ENCODE measurements at places on chromosomes 2 and 18.

- DNase-seq: no peak
Observed at GRCh38 chr2:183014005-183014404, 24.3 kb downstream of the NCKAP1 start.

- DNase-seq: no peak
Observed at GRCh38 chr2:124122340-124122739, 97.3 kb downstream of the CNTNAP5 start.

DNA sequence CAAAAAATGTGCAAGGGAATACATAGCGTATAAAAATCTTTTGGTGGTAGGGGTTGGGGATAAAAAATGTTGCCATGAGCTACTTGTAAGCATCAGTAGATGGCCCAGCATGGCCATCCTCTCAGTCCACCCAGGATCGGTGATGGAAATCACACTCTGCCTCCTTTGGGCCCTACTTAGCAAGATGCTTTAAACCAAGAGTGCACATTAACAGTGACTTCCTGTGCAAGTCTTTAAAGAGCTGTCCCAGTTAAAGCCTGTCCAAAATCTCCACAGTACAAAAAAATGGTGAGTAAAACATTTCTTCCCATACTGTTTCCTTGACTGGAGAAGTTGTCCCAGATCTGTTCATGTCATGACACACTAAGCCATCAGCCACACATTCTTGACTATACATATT lies 18.0 kb downstream of the ANKRD44 start:
- no peak for DNase-seq

- DNase-seq: no peak
Observed at GRCh38 chr2:185793532-185794345, 55.1 kb downstream of the FSIP2 start.

GRCh38 chr2:96870626-96871255 lies 861 bp upstream of the SEMA4C start:
- DNase-seq: no peak

DNA sequence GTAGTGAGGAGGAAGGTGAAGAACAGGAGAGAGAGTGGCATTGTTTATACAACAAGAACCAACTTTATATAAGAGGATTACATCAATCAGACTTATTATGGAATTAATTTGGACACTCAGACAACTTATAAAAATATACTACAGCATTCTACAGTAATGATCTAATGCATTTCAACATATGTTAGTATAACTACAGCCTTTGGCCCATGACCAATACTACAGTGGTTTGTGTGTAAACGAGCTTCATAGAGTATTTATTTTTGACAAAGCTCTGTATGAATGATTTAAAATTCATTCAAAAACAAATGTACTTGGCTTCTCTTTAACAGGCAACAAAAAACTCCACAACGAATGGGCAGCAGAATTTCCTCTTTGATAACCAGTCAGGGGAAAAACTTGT lies 72.8 kb downstream of the ZNF521 start:
- no peak for DNase-seq

- no peak for DNase-seq
Observed at GRCh38 chr18:38993342-38993741, 1427.7 kb upstream of the CELF4 start.

- no peak for DNase-seq
Observed at GRCh38 chr2:134515137-134515536, 203.7 kb downstream of the TMEM163 start.

GRCh38 chr2:69731147-69731970 lies 10.6 kb upstream of the ANXA4 start:
- no peak for DNase-seq

DNA sequence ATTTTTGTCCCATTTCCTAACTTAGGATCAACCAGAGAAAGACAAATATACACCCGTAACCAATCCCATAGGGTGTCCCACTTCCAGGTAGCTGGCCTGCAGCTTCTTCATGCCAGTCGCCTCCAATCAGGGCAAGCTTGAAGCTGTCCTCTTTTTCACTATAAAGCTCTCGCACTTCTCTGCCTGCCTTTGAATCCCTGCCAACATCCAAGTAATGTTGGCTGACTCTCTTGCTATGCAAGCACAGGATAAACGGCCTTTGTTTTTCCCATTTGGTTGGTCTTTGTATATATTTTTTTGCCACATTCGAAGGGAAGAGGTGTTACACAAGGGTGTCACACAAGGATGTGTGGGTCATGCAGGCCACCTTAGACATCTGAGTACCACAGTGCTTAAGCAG lies 388.8 kb downstream of the CBLN2 start:
- no peak for DNase-seq

DNA sequence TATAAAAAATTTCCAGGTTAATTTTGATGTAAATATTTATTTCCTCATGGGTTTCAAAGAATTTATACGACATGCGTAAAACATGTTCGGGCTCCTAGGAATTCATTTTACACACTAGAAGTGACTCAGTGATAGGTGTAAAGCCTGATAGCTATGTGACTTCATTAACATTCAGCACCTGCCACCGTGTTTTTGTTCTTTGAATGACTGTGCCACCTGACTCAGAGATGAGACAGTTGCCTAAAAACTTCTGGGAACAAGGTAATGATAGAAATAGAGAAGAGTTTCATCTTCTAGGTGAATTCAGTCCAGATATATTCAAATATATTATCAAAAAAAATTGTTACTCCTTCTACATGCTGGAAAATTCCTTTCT lies 10.0 kb downstream of the IL1R2 start:
- DNase-seq: no peak

GRCh38 chr2:69149631-69150215 lies 136.7 kb downstream of the ANTXR1 start:
- no peak for DNase-seq

GRCh38 chr2:88859461-88859860 lies 168.0 kb downstream of the RPIA start:
- no peak for DNase-seq

DNA sequence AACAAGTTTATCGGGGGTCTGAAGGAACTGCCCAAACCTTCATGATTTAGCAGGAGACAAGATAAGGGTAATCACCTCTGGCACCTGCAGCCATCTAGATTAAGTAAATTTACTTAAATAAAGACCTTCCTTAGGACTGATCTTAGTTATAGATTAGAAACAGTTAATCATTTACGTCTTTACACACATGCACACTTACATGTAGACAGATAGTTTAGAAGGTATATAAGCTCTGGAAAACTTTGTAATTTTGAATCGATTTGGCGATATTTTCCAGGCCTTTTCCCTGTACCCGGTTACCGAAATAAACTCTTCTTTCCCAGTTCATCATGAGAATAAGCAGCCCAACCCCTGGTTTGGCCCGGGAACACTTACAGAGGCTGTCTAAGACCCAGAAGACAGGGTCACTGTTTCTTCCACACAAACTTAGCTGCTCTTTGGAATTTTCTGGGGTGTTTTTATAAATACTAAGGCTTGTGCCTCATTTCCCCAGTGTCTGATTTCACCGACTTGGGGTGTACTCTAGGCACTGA lies 560 bp upstream of the SKA1 start:
- DNase-seq: no peak

GRCh38 chr2:18855027-18855426 lies 265.7 kb upstream of the NT5C1B start:
- DNase-seq: no peak

DNA sequence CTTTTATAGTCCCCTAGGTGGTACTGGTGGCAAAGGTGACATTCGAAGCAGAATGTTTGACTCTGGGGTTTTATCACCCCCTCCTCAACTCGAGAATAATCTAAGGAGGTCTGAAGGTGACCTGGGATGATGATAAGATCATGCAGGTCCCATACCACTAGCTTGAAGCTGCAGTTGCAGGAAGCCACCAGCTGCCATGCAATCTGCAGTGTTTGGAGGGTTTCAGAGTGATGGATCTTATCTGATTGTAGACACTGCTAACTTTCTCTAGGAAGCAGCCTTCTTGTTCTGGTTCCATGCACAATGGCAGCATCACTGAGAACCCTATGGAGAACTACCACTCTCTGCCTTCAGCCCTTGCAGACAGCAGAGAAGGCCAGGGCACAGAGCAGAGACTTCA lies 59.4 kb upstream of the LRPPRC start:
- no peak for DNase-seq

All from RWPE2 (cell line).